ENCODE measurements at places on chromosomes 11 and 22.

- H3K36me3 ChIP-seq: peaks cover 49% of the 10 kb centered on the region
- H3K4me1 ChIP-seq: peaks cover 43% of the 10 kb centered on the region
- H3K27me3 ChIP-seq: no peaks in the 10 kb centered on the region
- no peak overlapping the region for H3K4me3 ChIP-seq
These were observed 2.6 kb downstream of the CNTF start for GRCh38 chr11:58625086-58625485.

- DNase-seq: no peak
- peaks cover 34% of the 10 kb centered on the region for H3K4me1 ChIP-seq
- no peak overlapping the region for H3K27ac ChIP-seq
- peaks cover 40% of the 10 kb centered on the region for H3K36me3 ChIP-seq
- no peaks in the 10 kb centered on the region for H3K27me3 ChIP-seq
These were observed 1.7 kb downstream of the C2CD2L start for GRCh38 chr11:119108857-119109221.

DNA sequence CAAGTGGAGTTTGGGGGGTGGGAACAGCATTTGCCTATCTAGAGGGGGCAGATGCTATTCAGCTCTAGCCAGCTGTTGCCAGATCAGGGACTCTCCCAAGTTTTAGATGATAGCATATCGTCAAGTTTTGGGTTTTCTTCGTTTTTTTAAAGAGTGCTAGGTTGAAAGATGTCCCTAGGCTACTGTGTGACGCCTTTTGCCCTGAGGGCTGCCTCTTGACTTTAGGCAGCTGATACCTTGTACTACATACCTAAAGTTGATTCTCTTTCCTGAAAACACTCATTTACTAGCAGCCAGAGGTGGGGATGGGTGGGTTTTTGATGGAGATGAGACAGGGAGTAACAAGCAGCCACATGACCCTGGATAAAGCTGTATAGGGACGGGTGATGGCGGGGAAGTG is 87.1 kb downstream of the ABTB2 start:
- H3K4me3 ChIP-seq: no peak overlapping the region
- no peak for DNase-seq
- H3K27me3 ChIP-seq: no peaks in the 10 kb centered on the region
- H3K36me3 ChIP-seq: no peaks in the 10 kb centered on the region
- H3K4me1 ChIP-seq: peaks cover 34% of the 10 kb centered on the region

DNA sequence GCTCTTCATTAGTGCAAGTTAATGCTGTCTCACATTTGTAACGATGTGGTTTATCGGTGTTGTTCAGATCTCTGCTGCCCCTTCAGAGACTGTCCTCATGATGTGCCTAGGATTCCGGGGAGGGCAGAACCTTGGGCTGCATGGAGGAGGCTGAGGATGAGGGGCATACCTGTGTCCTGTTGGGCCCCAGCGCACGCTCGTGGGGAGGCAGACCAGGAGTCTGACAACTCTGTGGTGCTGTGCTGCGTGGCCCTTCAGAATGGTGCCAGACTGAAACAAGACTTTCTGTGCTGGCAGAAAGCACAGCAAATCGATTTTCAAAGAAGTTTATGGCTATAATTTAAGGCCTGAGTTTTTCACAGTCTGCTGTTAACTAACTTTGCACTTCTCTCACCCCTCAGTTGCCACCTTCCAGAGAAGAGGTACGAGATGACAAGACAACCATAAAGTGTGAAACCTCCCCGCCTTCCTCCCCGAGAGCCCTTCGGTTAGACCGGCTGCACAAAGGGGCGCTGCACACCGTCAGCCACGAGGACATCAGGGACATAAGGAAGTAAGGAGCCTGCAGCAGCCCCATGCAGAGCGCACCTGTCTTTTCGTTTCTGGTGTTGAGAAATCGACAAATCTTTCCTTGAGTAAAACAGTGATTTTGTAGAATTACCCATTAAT is 44.3 kb upstream of the CTTN start:
- H3K36me3 ChIP-seq: peaks cover 71% of the 10 kb centered on the region
- H3K27ac ChIP-seq: peak overlapping the region; percentile 20

DNA sequence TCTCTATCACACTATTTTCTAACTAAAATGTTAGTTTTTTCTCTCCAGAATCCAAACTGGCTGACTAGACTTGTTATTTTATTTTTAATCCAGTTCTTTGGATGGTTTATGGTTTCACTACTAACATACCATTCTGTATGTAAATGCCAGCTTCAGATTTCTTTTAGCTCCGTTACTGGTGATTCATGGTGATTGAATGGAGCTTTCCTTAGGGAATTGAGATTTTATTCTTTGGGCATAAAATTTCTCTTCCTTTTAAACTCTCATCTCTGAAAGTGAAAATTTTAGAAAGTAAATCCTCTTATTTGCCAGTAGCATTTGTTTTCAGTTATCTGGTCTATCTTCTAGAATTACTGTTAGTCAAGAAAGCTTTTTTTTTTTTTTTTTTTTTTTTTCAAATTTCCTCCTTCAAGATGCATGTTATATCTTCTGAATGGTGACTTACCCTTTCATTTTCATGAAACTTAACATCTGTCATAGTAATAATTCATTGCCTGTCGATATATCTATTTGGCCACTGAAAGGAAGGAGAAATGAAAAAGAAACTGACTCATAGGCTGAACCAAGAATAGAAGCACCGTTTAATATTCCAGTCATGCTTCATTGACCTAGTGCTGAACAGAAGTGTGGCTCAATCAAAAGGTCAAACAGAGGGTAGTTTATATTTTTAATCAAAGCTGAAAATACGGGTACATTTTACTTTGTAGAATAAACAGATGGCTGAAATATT is 6.4 kb downstream of the ENDOD1 start:
- H3K27me3 ChIP-seq: no peaks in the 10 kb centered on the region
- DNase-seq: no peak
- no peak overlapping the region for H3K4me3 ChIP-seq
- H3K36me3 ChIP-seq: no peaks in the 10 kb centered on the region

GRCh38 chr11:64107303-64107702 is 58.6 kb downstream of the MACROD1 start:
- no peaks in the 10 kb centered on the region for H3K36me3 ChIP-seq
- no peak for DNase-seq
- no peak overlapping the region for H3K4me3 ChIP-seq
- peaks cover 11% of the 10 kb centered on the region for H3K4me1 ChIP-seq
- H3K27me3 ChIP-seq: no peaks in the 10 kb centered on the region
- H3K27ac ChIP-seq: no peak overlapping the region

DNA sequence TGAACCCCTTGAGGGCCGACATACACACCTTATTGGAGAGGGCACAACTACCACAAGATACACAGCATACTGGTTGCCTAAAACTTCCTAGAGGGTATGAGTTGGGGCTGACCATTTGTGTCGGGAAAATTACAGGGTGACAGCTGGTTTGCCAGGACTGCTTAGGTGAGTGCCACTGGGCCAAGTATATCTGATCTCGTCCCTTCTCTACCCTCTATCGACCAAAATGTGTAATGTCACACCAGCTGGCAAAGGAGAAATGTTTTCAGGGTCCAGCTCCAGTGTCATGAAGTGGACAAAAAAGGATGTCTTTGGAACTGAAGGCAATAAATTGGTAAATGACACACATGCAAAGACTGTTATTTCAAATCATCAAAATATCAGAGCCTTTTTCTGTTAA is 126.1 kb downstream of the PGR start:
- DNase-seq: no peak
- H3K4me1 ChIP-seq: no peaks in the 10 kb centered on the region
- H3K4me3 ChIP-seq: no peak overlapping the region
- no peak overlapping the region for H3K27ac ChIP-seq
- H3K27me3 ChIP-seq: no peaks in the 10 kb centered on the region

- no peak overlapping the region for H3K4me3 ChIP-seq
- peaks cover 98% of the 10 kb centered on the region for H3K27me3 ChIP-seq
- H3K4me1 ChIP-seq: no peaks in the 10 kb centered on the region
- H3K36me3 ChIP-seq: no peaks in the 10 kb centered on the region
- H3K27ac ChIP-seq: no peak overlapping the region
- no peak for DNase-seq
These were observed 66.1 kb upstream of the B3GAT1 start for GRCh38 chr11:134478176-134478575.

DNA sequence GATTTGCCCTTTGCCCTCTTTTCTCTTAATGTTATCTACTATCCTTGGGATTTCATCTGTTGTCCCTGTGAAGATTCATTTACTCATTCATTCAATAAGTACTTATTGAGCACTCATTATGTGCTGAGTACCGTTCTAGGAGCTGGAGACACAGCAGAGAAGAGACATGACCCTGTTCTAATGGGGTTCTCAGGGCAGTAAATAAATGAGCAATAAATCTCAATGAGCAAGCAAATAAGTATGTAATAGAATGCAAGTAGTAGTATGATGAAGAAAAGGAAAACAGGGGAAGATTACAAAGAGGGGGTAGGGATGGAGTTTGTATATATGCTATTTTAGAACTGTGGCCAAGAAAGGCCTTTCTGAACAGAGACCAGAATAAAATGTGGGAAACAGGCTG is 34.2 kb upstream of the NRIP3 start:
- no peak for DNase-seq
- H3K27me3 ChIP-seq: no peaks in the 10 kb centered on the region
- H3K4me1 ChIP-seq: no peaks in the 10 kb centered on the region
- no peak overlapping the region for H3K4me3 ChIP-seq

DNA sequence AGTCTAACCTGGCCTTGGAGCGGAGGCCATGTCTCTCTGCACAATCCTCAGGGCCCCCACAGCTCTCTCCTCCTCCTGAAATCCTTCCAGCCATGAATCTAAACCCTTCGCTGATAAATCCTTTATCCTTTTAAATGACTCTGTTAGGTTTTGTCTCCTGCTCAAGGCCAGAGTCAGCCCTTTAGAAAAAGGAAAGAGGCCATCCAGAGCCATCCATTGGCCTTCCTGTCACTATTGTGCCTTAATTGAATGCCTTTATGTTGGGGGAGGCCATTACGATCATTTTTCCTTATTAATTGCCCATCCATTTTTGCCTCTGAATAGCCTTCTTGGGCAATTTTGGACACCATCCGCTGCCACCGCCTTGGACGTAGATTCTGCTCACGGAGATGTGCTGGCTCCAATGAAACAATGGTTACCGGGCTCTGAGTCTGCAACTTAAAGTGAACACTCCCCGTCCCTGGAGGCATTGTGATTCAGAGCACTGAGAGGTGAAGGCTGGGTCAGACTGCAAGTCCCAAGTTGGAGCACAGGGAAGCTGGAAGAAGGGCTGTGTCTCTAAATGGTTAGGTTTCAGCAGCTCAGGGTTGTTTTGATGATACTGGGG is 213.0 kb upstream of the E2F8 start:
- H3K4me3 ChIP-seq: no peak overlapping the region
- H3K27me3 ChIP-seq: peaks cover 8% of the 10 kb centered on the region
- no peak for DNase-seq
- no peak overlapping the region for H3K27ac ChIP-seq
- no peaks in the 10 kb centered on the region for H3K4me1 ChIP-seq

DNA sequence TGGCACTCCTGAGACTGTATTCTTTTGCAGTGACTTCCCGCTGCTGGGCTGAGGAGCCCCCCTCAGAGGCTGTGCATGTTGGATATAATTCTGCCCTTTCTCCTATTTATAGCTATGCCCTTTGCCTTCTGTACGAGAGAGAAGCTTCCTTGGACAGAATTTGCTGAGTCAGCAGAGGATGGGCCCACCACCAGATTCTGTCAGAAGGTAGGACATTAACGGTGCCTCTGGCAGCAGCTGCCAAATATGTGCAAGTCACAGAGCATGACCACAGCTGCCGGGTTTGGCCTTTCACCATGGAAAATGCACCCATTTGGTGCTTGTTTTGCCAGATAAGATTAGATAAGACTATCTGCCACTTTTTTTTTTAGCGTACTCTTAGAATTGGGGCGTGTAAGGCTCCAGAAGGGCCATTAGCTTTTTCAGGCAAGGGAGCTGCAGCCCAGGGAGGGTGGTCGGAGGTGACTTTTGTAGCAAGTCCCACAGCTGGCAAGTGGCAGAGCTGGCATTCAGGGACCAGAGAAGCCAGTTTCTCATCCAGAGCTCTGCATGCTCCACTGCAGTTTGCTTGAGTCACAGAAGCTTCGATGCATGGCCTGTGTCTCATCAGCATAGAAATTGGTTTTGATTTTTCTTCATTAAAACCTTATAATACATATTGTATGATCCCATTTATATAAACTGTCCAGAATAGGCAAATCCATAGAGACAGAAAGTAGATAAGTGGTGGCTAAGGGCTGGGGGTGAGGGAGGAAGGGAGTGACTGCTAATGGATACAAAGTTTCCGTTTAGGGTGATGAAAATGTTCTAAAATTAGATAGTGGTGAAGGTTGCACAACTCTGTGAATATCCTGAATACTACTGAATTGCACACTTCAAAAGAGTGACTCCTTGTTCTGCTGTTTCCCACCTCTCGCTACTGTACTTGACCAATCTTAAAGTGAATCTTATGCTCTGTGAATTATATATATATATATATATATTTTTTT is 15.8 kb downstream of the UPB1 start:
- peaks cover 34% of the 10 kb centered on the region for H3K4me1 ChIP-seq
- H3K4me3 ChIP-seq: no peak overlapping the region
- peak; percentile 25 for DNase-seq
- H3K27me3 ChIP-seq: no peaks in the 10 kb centered on the region
- H3K36me3 ChIP-seq: no peaks in the 10 kb centered on the region

DNA sequence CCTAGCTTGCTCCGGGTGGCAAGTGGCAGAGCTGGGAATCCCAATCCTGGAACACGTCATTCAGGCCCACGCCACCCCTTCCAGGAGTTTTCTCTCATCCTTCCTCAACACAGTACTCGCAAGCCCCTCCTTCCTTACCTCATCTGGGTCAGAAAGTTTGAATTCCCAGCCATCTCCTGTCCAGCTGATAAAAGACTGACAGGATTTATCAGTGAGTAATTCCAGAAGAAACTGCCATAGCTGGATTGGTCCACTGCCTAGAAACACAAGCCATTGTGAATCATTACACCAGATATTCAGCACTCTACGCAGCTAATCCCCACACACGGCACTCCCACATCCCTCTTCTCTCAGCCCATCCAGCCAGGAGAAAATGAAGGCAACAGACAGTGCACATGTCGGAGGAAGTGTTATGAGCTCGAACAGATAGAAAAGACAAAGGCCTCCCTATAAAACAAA is 124.0 kb downstream of the ETS1 start:
- DNase-seq: no peak
- H3K27ac ChIP-seq: peak overlapping the region; percentile 80
- H3K27me3 ChIP-seq: no peaks in the 10 kb centered on the region
- H3K4me1 ChIP-seq: peaks cover 80% of the 10 kb centered on the region
- H3K4me3 ChIP-seq: no peak overlapping the region

DNA sequence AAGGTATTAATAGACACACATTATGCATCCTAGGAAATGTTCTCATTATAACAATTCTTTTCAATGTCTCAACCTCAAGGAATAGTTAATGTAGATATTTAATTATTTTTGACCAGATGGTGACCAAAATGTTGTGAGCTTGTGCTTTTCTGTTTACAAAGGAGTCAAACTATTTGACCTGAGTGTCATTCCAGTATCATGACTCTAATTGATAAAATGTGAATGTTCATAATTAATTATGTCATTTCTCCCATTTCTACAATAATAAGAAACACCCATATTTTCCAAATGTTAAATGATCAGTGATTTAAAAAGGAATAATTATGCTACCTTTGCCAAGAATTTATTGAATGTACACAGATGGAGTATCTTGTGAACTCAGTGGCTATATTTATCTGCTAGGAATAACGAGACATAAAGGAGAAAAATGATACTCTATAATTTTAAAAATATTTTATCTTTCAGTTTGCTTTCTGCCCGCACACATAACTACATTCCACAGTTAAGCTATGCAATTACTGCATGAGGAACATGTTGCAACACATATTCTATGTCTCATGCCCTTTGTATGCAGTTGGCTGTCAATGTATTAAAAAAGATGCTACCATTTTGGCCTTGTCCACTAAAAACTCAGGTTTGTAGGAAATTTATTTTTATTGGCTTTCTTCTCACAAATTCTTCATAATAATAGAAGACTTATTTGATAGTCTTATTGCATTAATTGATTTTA is 376.7 kb upstream of the CCDC179 start:
- H3K36me3 ChIP-seq: no peaks in the 10 kb centered on the region
- no peak overlapping the region for H3K4me3 ChIP-seq
- no peak for DNase-seq
- H3K4me1 ChIP-seq: no peaks in the 10 kb centered on the region

Measured in left ventricle myocardium inferior (tissue), 1 donor.